Endothelial cell of coronary artery (primary cell): ENCODE measurements at places on chromosomes 2 and 18. TPM values are rescaled to one million over a fixed set of nuclear protein-coding genes. Genes with fewer than 3 reads are reported as not detected.

Gene KIF1A
- total RNA-seq = 0.09 TPM in 1 of 2 replicates, not detected in the other

Gene IKZF2
- 0.09 and 14.5 TPM in 2 replicates for total RNA-seq

Gene IL37
- not detected in 2 replicates for total RNA-seq

Gene G6PC2
- total RNA-seq = not detected in 2 replicates
